HFF-Myc (cell line): ENCODE measurements at places on chromosomes 5 and 9.
A peak's percentile ranks its signal among the peaks of the same experiment; 100 is the strongest.

DNA sequence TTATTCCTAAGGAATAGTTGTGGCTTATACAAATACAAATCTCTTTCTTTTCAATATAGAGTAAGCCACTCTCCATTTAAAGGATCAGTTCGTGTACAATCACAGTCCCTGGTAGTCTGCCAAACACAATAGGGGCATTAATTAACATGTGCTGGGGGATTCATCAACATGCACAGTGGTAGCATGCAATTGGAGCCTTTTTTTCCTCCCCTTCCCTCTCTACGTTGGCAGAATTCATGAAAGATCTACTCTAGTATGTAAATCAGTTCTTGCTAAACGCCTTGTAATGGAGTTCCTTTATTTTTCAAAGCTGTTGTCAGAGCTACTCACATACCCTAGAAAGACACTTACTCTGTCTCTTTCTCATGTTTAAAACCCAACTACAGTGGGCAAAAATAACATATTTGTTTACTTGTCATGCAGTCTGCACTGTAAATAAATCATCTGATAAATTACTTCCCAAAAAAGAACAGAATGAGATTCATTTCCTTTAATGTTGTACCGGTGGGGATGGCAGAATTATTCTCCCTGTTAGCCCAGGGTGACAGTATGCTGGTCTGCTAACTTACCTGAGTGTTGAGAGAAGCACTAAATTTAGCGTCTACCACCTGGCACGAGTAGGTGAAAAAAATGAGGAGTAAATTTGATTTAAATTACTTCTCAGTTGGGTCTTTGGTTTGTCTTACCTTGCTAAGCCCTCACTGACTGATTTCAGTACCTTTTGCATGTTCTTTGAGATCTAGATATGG lies 341.5 kb upstream of the CCNH start:
- DNase-seq = no peak

DNA sequence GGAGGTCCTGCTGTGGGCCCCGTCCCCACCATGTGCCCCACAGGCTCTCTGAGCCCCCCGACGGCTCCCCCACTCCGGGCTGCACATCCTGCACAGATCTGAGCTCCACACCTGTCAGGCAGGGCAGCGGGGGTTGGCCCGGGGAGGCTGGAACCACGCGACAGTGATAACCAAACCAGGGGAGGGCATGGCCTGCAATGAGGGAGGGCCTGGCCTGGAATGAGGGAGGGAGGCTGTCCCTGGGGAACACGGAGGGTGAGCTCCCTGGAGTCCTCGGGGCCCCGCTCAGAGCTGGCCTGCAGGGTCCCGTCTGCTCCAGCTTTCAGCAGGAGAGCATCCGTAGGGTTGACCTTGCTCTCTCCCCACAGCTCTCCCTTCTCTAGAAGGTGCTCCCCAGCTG lies 30.5 kb downstream of the SLC9A3 start:
- DNase-seq = no peak

DNA sequence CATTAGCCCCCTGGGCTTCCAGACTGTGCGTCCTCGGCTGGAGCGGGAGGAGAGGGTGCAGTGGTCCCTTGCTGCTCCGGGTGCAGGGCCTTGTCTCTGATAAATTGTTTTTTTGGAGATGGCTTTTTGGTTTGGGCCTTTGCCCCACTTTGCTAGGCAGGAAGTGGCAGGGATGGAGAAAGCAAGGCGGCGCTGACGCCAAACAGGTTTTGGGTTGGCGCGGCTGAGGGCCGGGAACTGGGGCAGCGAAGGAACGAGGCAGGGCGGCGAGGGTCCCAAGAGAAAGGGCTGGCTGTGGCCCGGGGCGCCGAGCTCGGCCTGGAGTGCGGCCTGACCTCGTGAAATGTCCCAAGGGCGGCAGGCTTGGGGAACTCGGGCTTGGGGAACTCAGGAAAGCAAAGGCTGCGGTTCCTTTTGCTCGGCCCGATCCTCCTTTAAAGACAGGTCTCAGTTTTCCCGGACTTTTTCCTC lies 4.1 kb downstream of the LHX2 start:
- DNase-seq = no peak

DNA sequence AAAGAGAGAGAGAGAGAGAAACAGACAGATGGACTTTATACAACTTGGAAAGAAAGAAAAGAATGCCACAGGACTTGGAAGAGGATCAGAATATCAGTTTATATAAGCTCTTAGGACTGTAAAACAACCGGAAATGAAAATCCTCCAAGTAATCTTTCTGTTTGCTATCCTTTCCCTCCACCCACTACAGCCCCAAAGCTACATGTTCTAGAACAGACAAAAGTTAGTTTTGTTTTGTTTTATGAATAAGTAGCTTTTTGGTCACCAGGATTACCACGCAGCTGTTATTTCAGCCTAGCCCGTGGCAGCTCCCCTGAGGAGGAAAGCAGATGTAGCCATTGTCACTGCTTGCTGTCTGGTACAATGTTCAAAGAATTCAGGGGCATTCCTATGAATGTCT lies 66.6 kb downstream of the SH3TC2 start:
- DNase-seq = no peak

GRCh38 chr5:143428738-143429420 lies 25.4 kb upstream of the NR3C1 start:
- no peak for DNase-seq

GRCh38 chr9:138099803-138100598 lies 222.4 kb downstream of the CACNA1B start:
- DNase-seq = no peak

DNA sequence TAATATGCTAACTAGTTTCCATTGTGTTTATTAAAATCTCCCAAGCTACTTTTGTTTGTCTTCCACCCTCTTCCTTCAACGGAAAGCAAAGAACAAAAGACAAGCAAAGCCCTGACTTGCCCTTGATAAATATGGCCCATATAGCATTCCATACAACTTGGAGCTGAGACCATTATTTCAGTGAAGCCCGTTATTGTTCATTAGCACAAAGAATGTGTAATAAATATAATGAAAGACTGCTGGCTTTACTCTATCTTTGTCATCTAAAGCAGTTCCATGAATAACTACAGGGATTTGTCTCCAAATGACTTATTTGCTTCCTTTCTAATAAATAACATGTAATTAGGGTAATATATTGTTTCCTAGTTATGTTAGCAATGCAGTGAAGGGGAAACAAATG lies 270.7 kb upstream of the TLE4 start:
- DNase-seq = no peak

DNA sequence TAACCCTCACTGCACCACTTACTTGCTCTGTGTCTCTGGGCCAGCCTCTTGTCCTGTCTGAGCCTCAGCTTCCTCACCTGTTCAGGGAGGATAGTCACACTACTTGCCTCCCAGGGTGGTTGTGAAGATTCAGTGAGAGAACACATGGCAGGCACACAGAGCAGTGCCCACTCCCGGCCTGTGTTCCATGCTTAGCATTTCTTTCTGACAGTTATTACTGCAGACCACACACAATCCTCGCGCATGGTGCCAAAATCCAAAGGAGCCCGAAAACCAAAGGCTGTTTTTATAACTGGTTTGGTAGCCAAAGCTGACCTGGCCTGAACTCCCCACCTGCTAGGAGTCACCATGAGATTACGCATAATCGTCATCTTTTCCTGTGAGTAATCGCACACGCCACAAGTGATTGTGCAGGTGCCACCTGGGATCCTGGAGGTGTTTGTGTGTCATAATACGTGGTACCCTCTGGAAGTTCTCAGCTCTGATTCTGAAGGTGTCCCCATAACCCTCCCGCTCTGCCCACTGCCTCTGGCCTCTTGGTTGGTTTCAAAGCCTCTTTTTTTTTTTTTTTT lies 84.6 kb upstream of the FBXW11 start:
- DNase-seq = no peak

GRCh38 chr9:2478421-2478820 lies 143.2 kb upstream of the VLDLR start:
- DNase-seq = no peak

DNA sequence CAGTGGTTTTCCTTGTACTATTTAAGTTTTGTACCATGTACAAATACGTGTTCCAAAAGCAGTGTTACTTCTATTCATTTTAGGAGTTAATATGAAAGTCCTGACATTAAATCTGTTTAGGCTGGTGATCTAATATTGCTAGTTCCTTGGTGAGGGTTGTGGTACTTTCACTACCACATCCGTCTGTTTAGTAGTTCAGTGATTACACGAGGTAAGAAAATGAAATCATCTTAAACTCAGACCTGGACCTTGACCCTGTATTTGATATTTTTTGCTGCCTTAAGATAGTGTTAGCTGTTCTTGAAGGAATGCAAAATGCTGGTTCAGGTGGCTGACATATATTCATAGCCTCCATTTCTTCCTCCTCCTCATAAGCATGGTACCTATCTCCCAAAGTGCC lies 50.3 kb downstream of the MTAP start:
- DNase-seq = no peak

GRCh38 chr9:21684231-21684630 lies 118.2 kb upstream of the MTAP start:
- no peak for DNase-seq

DNA sequence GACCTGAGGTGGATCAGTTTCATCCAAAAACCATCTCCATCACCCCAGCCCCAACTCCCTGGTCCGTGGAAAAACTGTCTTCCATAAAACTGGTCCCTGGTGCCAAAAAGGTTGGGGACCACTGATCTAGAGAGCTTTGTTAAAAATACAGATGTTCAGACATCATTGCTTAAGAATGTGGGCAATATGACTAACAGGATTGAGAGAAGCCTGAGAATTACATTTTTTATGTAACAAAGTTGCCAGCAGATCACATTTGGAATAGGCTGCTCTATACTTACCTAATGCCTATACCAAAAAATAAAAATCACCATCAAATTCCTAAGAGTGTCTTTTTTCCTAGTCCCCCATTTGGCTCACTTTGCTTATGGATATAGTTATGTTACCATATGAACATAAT lies 143.3 kb downstream of the RAPGEF6 start:
- DNase-seq = no peak

DNA sequence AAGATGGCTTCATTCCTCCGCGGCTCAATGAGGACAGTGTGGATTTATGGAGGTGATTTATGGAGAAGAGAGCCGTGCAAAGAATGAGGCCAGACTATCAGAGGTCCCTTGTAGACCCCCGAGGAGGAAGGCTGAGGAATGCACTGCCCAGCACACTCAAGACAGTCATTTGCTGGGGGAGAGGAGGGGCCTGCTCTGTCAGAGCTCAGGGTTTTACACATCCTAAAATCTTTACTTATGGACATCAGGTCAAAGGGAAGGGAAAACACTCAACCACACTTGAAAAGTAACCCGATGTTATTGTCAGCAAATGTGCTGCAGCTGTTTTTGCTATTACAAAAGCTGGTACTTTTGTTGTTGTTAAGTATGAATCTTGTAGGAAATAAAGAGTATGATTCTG lies 289.5 kb downstream of the SLIT3 start:
- DNase-seq = no peak

GRCh38 chr9:108476574-108476973 lies 379.2 kb downstream of the ACTL7B start:
- no peak for DNase-seq

DNA sequence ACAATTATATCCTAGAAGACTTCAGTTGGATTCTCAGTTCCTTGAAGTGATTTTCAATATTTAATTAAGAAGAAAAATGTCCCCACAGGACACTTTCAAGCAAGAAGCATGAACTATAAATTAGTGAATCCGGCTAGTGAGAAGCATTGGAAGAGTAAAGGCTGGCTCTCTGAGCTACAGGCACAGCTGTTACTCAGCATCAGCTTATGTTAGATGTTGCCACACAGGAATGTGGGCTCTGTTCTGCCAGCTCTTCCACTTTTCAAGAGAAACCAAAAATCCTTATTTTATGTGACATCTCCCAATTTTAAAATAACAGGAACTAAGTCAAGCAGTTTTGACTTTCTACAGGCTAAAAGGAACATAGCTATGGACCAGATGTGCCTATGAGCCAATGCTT lies 14.9 kb downstream of the ZNF474 start:
- DNase-seq = no peak

DNA sequence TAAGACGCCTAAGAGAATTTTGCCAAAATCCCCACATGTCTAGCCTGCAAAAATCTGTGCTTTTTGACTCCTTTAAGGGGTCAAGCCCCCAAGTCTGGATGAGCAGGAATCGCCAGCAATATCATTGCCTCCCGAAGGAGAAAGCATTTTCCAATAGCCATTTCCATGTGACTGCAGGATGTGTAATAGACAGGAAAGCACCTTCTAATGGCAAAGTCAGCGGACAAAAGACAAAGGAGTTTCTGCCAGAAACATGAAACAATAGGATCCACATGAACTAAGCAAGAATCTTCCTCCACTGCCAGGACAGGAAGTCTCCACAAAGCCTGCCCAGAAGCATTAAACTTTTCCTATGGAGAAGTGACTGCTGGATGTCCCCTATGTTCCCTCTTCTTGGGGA lies 177.1 kb upstream of the PCSK5 start:
- no peak for DNase-seq

DNA sequence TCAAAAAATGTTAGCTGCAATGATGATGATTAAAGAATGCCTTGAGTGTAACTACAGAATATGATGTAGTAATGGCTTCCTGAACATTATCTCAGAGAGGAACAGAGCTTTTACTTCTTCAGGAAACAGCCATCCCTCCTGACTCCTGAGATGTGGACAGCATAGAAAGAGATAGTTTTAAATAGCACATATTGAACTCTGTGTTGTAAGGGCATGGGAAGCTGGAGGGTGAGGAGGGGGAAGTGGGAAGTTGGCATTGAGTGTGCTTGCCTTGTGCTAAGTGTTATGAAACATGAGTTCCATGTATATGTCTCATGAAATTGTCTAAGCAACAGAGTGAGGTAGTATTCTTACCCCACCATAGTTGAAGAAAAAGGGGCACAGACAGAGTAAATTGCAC lies 161.5 kb upstream of the SLC28A3 start:
- DNase-seq = no peak

GRCh38 chr9:135718616-135719015 lies 16.6 kb downstream of the KCNT1 start:
- DNase-seq = no peak

- no peak for DNase-seq
Observed at GRCh38 chr9:2093920-2094597, 78.9 kb downstream of the SMARCA2 start.

- DNase-seq = peak; percentile 74
Observed at GRCh38 chr9:93081931-93082330, 14.1 kb upstream of the CARD19 start.

DNA sequence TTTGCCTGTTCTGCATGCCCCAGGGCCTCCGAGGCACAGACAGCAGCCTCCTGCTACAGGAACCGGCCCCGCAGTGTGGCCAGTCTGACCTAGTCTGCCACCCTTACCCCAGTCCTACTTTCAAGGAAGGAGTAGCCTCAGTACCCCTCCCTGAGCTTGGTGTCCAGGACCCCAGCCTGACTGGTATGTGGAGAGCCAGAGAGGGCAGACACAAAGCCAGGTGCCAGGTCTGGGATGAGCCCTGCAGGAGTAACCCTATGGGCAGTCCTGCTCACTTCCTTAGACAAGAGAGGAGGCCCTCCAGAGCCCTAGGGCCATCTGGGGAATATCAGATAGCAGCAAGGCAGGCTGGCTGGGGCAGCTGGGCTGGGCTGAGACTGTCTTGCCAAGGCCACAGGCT lies 67.8 kb downstream of the NRG2 start:
- no peak for DNase-seq
